Posterior vena cava (tissue), 2 donors: ENCODE measurements at places on chromosomes 11 and 22. TPM values are rescaled to one million over a fixed set of nuclear protein-coding genes. Genes with fewer than 3 reads are reported as not detected.
A peak's percentile ranks its signal among the peaks of the same experiment; 100 is the strongest.

SLC37A2 gene
- 10.5 TPM for total RNA-seq

DNA sequence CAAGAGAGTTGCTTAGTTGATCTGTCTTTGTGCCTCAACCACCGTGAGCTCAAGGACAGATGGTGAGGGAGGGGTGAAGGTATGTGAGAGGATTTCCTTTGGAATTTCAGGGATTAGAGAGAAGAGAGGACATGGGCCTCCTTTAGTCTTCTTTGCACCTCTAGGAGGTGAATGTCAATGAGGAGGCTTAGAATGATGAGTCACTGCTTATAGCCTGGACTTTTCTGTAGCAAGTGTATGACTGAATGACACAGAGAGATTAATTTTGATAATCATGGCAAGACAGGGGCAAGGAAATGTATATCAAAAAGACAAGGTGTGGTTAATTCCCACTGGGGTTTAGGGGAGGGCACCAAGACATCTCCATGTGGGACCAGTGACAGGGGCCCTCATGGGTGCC, 947.3 kb upstream of the TENM4 start:
- no peak for DNase-seq

ACRV1 gene
- not detected for total RNA-seq

GRCh38 chr22:32531931-32532819, 57.6 kb downstream of the FBXO7 start:
- DNase-seq = peak; percentile 95

GRCh38 chr11:87019613-87020271, 18.0 kb upstream of the TMEM135 start:
- no peak for DNase-seq

DNA sequence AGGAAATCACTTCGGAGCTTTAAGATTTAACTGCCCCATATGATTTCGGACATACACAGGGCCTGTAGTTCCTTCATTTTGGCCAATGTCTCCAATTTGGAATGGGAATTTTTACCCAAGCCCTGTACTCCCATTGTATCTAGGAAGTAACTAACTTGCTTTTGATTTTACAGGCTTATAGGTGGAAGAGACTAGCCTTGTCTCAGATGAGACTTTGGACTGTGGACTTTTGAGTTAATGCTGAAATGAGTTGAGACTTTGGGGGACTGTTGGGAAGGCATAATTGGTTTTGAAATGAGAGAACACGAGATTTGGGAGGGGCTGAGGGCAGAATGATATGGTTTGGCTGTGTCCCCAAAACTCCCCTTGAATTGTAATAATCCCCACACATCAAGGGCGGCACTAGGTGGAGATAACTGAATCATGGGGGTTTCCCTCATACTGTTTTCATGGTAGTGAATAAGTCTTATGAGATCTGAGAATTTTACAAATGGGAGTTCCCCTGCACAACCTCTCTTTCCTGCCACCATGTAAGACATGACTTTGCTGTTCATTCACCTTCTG, 130.5 kb downstream of the LARGE1 start:
- DNase-seq = no peak

DNA sequence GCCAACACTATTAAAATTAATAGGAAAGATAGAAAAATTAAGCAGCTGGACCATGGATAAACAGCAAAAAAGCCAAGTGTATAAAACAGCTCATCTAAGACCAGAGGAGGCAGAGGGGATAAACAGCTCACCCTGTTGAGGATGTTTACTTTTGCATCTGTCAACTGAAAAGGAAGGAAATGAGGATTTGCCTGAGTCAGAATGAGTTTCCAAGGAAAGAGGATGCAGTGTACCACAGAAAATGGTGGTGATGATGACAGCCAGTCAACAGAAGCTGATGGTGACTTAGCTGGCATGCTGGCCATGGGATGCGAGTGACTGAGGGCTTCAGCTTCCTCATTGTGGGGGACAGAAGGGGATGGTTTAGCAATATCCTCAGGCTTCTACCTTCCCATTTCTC, 183.5 kb downstream of the KIRREL3 start:
- DNase-seq = no peak

- DNase-seq = no peak
Measured at GRCh38 chr11:123531325-123531724, 101.3 kb downstream of the GRAMD1B start.

DNA sequence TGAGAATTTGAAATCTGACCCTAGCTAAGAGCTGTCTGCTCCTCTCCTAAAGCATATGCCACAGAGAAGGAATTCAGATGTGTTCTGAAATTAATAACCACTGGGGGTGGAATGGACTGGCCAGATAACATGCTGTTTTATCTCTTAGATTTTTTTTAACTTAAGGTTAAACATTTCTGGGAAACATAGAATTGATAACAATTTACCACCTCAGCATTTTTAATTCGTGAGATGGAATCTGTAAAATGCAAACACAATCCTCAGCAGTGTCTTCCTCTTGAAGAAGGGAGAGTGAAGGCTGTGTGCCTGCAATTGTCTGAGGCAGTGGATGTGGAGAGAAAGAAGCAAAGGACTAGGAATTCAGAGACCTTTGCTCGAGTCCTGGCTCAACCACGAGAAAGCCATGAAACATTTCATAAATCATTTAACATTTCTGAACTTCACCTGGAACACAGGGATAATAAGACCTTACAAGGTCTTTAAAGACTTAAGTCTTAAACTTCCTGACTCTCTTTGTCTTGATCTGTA, at the start of gene SLC5A12:
Gene SLC5A12, minus strand, starts transcription at position 113 of the 528 bp plus-strand sequence. CDS start 346 bp downstream, outside the sequence.
- no peak for DNase-seq

DNA sequence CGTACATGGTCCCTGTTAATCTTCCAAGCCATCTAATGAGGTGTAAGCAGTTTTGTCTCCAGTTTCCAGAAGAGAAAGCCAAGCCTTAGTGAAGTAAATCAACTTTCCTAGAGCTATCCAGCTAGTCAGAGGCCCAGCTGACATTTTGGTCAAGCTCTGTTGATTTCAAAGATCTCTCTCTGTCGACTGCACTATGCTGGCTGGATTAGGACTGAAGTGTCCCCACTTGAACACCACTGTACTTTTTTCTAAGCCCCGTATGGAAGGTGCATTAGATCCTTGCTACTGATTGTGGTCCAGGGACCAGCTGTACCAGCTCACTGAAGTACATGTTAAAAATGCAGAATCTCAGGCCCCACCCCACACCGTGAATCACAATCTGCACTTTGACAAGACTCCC, 176.5 kb upstream of the NAV2 start:
- no peak for DNase-seq

DNA sequence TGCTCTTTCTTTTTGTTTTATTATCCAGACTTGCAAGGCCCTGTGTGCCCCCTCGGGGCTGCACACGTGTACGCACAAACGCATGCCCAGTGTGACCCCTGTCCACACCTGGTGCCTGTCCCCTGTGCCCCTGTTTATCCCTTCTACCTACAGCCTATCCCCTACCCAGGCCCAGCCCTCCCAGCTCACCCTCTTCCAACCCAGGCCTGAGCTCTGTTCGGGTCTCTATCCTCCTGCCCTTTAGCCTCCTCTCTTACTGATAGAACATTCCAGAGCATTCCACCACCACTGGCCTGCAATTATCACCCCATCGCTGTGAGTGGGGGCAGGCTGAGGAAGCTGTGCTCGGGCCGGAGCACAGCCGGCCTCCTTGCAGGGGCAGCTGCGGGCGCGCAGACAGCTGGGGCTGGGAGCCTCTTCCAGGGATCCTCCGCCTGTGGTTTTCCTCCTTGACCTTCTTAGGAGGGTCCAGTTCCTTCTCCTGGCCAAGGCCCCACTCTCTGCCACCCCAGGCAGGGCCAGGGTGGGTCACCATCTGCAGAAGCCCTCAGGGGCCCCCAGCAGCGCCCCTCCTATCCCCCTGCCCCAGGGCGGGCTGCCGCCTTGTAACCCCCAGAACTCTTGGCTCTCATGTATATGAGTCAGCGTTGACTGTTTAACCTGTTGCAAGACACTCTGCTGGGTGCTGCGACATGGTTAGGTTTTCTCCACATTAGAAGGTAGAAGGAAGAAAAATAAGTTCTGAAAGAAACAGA, 41.8 kb upstream of the KCNQ1OT1 start:
- peak; percentile 80 for DNase-seq

CEP126 gene
- 9.5 TPM for total RNA-seq

- DNase-seq = no peak
Measured at GRCh38 chr11:91078221-91078620, 855.4 kb upstream of the CHORDC1 start.

GRCh38 chr11:92667486-92668152, 301.8 kb upstream of the MTNR1B start:
- DNase-seq = no peak

DNA sequence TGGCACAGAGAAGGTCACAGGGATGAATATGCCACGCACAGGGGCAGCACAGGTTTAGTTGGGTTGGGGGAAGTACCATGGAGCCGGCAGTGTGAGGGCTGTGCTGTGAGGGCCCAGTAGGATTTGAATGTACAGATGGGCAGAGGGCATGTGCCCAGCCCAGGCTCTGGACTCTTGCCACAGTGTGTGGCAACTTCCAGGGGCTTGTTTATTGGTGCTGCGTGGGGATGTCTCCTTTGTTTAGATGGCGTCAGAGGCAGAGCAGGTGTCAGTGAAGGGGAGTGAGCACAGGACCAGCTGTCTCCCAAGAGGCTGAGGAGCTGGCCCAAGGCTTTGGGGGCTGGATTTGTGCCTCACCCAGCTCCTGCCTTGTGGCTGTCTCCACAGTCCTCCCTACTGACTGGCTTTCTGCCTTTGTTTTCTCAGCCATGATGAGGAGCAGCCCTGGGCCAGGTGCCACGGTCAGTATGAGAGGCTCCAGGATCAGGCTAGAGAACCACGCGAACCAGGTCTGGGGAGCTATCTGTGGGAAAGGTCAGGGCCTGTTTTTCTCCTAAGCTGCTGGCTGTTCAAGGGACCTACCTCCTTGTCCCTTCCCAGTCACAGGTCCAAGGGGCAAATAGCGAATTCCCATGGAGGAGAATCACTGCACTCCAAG, 21.9 kb downstream of the SUN2 start:
- peak; percentile 81 for DNase-seq

DNA sequence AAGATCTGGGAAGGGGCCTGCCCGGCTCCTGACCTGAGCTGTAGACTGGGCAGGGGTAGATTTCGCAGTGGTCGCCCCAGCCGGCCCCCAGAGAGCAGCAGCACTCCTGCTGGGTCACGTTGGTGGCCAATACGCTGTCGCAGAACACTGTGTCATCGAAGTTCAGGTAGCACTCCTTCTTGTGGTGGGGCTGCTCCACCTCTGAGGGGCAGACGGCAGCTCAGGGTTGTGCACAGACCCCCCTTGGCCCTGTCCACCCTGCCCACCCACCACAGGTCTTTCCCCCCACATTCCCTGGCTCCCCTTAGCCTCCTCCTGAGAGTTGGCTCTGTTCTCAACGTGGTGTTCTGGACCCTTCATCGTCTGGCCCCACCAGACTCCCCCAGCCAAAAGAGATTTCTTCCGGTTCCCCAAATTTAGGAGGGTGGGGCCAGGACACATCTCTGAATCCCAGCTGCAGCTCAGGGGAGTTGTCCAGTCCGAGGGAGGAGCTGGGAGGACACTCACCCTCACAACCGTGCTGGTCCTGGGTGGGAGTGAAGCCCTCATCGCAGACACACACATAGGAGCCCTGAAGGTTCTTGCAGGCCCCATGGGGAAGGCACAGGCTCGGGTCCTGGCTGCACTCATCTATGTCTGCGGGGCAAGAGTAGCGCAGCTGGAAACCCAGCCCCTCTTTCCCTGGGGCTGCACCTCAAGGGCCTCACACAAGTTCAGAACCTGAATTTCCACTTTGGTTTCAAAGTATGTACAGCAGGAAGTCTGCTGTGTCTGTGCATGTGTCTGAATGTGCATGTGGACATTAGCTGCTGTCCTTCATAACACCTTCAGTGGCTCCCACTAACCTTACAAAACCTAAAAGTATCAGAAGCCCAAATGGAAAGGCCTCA, 16.5 kb downstream of the SCYL1 start:
- no peak for DNase-seq

CASP1 gene
- total RNA-seq = 14.9 TPM
